ENCODE measurements at places on chromosomes 3 and 15.

- DNase-seq, result no peak
Measured at GRCh38 chr15:63765338-63765737, 68.4 kb downstream of the HERC1 start.

GRCh38 chr3:48403533-48404439 is 26.1 kb downstream of the PLXNB1 start:
- DNase-seq, result no peak

DNA sequence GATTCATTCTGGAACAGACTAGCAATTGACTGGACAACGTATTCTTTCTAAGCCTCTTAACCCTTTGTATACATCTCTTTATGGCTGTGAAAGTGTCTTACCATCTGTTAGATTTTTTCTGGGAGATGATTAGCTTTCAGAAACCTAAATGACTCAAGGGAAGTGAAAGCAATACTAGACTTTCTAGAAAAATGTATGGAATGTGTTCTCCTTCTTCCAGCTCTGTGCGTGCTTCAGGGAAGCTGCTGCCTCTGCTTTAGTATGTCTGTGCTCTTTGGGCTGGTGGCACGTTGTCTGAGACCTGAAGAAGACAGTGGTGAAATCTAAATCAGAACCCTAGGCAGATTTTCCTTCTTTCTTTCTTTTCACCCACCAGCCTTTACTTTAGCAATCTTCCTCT is 89.5 kb downstream of the ITPR1 start:
- DNase-seq, result no peak

DNA sequence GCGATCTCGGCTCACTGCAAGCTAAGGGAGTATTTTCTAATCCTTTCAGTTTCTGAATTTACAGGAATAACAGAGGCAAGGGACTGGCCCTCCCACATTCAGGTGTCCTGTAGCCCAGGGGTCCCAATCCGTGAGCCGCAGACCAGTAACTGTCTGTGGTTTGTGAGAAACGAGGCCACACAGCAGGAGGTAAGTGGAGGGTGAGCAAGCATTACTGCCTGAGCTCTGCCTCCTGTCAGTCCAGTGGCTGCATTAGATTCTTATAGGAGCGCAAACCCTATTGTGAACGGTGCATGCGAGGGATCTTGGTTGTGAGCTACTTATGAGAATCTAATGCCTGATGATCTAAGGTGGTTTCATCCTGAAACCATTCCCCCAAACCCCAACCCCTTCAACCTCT is 5.0 kb upstream of the IL17RC start:
- DNase-seq, result no peak

DNA sequence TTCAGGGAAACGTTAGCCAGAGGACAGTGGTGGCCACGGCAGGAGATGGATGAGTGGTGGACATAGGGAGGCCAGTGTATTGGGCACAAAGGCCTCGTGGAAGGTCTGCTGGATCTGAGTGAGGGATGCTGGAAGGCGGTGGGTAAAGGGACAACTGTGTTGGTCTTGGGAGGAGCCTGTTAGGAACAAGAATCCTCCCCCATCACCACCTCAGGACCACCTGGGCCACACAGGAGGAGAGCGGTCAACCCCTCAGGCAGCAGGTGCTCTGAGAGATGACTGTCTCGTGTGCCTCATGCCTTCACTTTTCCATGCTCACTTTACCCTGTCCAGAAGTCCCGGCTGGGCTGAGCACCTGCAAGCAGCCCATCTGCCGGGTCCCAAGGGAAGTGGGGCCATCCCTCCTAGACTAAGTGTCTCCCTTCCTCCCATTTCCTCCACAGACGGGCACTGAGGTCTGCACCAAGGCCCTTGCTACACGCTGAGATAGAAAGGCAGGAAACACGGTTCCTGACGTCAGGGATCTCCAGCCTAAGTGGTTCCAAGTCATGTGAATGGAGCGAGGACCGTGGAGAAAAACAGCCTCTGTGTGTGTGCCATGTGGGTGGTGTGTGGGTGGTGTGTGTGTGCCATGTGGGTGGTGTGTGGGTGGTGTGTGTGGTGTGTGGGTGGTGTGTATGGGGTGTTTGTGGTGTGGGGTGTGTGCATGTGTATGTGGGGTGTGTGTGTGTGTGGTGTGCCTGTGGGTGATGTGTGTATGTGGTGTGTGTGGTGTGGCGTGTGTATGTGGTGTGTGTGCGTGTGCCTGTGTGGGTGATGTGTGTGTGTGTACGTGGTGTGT is 47.8 kb upstream of the CTSH start:
- DNase-seq, result no peak

GRCh38 chr15:101242999-101243336 is 8.9 kb downstream of the CHSY1 start:
- DNase-seq, result no peak

DNA sequence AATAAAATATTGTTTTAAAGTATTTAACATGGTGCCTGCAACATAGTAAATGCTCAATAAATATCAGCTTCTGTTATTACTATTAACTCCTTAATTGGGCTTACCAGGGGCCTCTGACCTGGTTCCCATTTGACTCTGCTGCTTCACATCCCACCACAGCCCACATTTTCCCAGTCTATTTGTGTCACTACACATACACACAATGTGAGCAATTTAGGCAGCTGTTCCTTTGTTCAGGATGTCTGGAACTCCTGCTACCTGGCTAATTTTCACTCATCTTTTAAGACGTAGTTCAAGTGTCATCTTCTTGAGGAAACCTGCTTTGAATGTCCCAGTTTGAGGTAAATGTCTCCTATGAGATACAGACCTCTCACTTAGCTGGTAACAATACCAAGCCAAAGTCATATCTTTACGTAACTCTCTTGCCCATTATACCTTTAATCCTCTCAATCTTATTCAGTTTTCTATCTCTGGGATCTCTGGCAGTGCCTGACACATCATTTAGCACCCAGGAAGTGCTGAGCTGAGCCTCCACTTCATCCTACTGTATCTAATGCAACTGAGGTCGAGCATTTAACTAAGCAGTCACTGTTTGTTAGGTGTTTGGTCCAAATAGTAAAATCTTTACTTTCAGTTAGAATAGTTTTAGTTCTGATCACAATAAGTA is 4.4 kb downstream of the TGFBR2 start:
- no peak for DNase-seq

GRCh38 chr3:4083225-4084015 is 219.7 kb upstream of the SETMAR start:
- DNase-seq, result no peak

- no peak for DNase-seq
Measured at GRCh38 chr3:144429719-144430121, 458.1 kb downstream of the DIPK2A start.

- no peak for DNase-seq
Measured at GRCh38 chr3:49161808-49162530, 4.2 kb downstream of the CCDC71 start.

- DNase-seq, result no peak
Measured at GRCh38 chr3:170724599-170725280, 138.9 kb upstream of the SLC7A14 start.

DNA sequence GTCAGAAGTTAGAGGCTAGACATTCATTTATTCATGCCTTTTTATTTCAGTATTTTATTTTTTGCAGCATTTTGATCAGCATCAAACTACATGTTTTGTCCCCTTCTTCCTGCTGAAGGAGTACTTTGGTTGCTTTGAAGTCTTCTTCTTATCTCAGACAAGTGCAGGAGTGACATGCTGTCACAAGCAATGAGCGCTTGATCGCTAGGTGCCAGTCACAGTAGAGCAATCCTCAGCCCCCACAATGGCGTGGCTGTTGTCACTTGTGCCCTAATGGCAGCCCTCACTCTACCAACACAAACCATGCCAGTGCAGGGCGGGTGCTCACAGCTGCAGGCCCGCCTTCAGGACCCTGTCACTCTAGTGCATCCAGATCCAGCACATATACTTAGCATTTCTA is 184.6 kb upstream of the FEZF2 start:
- no peak for DNase-seq

GRCh38 chr3:69020424-69020823 is 6.9 kb upstream of the EOGT start:
- DNase-seq, result no peak

DNA sequence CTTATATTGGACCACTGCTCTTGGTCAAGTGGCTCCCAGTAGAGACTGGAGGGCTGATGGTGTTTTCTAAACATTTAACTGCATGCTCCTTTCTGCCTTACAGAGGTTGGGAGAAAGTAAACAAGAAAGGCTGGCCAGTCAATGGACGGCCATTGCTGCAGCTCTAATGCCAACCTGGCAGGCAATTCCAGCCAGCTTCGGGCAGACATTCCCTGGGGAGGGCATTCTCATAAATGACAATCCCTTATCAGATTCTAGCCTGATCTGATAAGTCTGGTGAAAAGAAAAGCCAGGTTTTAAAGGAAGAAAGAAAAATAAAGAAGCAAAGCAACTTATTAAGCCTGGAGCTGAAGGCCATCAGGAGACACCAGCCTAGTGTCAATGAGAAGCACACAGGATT is 60.7 kb downstream of the FRMD4B start:
- DNase-seq, result no peak

DNA sequence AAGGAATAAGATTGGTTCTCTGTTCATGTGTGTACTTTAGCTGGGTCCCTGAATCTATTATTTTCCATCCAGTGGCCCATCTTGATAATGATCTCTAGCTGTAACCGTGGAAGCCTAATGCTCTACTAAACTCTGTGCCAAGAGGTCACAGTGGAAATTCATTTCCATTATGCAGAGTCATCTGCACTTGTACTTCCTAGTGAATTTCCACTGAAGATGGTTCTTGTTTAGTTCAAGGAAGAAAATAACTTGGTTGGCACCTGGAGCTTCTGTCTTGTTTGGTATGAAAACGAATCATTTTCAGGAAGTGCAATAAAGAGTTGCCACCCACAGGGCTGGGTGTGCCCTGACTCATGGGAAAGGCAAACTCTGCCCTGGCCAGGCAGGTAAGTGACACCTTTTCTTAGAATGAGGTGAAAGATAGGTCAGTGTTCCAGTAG is 10.3 kb downstream of the LPP start:
- DNase-seq, result no peak

DNA sequence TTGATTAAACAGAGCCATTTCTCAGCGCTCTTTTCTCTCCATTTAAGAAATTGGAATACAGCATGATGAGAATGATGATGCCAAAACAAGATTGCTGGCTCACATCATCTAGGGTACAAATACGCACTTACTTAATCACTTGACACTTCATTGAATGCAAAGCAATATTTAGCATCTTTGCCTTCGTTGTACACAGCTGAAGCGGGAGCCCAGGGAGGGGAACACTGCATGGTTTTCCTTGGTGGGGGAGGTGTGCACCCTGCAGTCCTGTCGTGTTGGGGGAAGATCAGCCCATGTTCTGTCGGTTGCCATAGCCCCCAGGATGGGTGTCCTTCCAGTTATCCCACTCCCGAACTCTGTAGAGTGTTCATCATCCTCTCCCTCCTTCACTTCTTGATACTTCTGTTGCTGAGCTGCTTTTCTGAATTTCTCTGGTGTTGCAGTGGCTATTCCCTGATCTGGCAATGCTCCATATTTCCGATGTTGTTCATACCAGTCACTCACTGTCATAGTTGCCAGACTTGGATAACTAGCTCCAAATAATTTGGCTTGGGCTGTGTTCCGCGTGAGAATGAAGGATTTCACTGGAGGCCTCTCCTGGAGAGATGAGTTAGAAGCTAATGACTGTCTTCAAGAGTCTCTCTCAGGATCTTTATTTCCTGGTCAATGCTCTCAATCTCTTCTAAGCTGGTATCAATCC is 50.1 kb upstream of the DYNC1LI1 start:
- no peak for DNase-seq

DNA sequence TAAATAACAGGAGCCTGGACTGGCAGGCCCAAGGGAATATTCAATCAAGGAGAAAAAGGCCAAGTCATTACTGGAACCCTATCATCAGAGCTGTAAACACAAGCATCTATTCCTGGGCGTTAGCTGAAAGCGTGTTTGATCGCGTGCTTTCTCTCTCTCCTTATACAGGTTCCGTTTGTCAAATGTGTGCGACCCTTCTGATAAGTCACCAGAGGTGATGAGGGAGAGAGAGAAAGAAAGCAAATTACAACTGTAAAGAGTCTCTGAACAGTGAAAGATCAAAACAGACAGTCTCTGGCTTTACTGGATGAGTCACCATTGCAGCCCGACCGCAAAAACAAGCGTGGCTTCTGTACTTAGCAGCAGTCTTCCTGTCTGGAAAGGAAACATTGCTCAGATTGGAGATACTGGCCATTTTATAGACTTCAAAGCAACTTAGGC is 39.5 kb upstream of the TPRG1 start:
- DNase-seq, result peak; percentile 61

DNA sequence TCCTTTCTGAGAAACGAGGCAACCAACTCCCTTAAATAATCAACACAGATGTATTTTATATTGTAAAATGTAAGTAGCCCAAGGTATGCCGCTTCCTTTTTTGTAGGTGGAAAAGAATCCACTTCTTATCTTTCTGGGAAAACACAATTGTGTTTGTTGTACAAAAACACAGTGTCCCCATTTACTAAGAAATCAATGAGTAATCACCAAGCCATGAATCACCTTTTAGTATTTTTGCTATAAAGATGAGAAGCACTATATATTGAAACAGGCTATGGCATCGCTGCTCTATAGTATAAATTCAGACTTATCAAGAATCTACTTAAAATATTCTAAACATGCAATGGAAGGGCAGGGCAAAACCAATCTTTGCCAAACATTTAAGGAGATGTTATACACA is 104.0 kb downstream of the TNIK start:
- no peak for DNase-seq

- DNase-seq, result no peak
Measured at GRCh38 chr3:150790629-150791028, 27.7 kb upstream of the SIAH2 start.

DNA sequence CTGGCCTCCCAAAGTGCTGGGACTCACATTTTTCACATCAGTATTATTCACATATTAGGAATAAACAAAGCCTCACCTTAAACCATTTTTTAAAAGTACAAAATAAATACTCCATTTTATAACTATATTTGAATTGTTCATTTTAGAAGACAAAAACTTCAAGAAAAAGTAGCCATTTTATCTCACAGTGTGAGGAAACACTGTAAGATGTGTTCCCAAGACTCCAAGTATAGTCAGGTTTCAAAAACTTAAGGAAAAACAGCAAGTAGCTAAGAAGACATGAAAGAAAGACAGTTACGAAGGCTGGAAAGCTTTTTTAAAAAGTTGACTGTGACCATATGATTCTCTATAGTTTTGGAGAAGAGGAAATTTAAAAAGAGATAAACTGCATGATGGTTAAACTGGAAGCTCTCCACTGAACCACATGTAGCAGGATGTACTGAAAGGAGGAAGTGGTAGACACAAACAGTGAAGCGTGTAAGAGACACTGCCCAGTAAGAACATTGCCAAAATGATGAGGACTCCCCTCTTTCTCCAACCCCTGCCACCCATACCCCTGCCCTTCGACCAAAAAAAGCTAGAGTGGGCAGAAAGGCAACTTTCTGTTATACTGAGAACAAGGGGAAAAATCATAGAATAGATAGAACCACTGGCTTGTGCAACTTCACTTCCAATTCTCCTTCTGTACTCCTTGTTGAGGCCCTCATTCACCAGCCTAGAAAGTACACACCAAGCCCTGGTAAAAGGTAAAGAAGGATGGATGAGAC is 6.2 kb upstream of the TMF1 start:
- no peak for DNase-seq

- DNase-seq, result no peak
Measured at GRCh38 chr3:33810545-33810944, 12.1 kb downstream of the PDCD6IP start.

Data from effector CD4-positive, alpha-beta T cell (primary cell).